ENCODE measurements at places on chromosomes 7 and 10. TPM values are rescaled to one million over a fixed set of nuclear protein-coding genes. Genes with fewer than 3 reads are reported as not detected.

Gene UNC5B
- polyA plus RNA-seq, result 18.9 TPM

Gene DNAJC9
- 29.2 TPM for polyA plus RNA-seq

Gene GNGT1
- polyA plus RNA-seq, result not detected

Gene ADARB2
- 0.46 TPM for polyA plus RNA-seq

Gene SPAM1
- not detected for polyA plus RNA-seq

Gene TMEM270
- not detected for polyA plus RNA-seq

Gene VWA2
- 31.4 TPM for polyA plus RNA-seq

DNA sequence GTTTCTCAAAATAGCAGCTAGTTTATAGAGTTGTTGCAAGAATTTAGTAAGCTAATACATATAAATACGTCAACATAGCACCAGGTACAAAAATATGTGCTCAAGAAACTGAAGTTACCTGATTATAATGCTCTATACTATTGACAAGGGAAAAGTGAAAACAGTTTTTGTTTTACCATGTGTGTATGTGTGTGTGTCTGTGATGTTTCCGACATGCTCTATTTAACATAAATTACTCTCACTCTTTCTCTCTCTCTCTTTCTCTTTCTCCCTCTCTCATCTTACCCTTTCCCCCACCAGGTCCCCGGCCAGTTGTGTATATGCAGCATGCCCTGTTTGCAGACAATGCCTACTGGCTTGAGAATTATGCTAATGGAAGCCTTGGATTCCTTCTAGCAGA is 4.3 kb downstream of the LIPN start:
- DNase-seq, result no peak

DNA sequence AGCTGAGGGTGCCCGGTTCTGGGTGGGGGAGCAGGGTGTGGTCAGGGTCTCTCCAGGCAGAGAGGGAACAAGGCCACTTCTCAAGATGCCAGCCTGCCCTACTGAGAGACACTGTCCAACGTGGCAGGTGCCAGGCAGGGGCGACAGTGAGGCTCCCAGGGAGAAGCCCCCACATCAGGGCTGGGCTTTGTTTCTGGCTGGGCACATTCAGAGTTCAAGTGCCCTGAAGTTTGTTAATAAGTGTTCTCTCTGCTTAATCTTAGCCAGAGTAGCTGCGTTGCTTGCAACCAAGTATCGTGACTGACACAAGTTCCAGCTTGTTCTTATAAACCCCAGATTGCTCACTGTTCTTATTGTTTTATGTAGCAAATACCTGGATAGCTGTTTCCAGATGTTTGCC is 21.8 kb downstream of the FOXL3 start:
- DNase-seq, result peak; percentile 42

DNA sequence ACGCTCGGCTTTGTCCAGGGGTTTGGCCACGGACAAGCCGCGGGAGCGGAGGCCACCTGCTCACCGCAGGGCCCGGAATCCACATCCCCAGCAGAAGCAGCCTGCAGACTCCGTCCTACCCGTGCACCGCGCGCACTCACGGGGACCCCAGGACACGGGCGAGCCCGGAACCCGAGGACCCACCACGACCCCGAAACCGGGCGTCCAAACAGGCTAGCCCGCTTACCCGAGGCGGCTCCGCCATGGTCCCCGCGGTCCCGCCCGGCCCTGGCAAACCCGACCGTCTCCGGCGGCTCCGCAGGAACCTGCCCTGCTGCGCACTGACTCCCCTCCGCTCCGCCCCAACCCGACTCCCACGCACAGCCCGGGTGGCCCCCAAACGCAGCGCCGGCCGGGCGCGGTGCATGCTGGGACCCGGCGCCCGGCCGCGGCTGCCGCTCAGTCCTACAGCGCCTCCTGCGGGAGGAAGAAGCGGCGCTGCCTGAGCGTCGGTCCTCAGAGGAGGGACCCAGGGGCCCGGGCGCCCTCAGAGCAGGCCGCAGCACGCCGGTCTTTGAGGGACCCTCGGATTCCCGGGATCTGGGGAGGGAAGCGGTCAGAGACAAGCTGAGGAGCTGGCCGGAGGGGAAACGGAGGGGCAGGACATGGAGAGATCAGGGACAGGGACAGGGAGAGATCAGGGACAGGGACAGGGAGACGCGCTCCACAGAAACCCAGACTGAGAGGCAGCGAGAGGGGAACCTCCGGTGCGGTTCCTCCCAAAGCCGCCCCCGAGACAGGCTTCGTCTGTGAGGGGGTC is at the start of gene ZNF786:
TSS of gene ZNF786 (minus strand) at position 322 of the 799 bp plus-strand sequence. CDS start at position 244, 78 bp downstream.
- DNase-seq, result peak; percentile 96

DNA sequence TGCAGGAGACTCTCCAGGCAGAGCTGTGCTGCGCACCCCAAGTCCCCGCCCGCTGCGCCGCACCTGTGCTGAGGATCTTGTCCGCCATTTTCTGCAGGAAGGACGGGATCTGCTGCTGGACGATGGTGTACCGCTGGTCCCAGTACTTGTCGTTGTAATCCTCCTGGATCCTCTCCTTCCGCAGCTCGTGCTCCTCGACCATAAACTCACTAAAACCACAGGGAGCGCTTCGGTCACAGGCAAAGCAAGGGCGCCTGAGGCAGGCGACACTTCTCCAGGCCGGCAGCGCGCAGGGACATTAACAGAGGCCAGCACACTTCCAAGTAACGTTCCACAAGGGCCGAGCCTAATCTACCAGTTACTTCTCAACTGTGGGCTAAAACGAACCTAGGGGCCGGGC is 13.1 kb upstream of the ADAM8 start:
- DNase-seq, result no peak

- DNase-seq, result no peak
These were observed 594.3 kb downstream of the REEP3 start for GRCh38 chr10:64115471-64115870.

DNA sequence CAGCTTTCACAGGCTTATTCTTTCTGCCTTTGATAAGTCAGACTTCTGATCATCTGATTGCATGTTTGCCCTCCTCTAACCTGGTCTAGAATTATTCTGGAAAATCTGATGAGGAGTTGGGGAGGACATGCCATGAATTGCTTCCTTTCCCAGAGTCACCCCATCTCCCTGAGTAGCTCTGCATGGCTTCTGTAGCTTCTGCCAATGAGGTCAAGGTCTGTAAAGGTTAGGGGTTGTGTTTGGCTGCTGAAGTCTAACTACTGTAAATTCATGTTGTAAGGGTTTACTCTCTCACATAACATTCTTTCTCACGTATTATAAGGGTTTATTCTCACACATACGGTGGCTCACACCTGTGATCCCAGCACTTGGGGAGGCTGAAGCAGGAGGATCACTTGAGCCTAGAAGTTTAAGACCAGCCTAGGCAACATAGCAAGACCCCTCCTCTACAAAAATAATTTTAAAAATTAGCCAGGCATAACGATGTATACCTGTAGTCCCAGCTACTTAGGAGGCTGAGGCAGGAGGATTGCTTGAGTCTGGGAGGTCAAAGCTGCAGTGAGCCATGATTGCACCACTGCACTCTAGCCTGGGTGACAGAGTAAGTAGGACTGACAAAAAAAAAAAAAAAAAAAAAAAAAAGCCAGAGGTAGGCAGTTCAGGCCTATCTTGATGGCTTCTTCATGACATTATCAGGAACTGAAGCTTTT is 10.7 kb downstream of the GSTO2 start:
- DNase-seq, result no peak

DNA sequence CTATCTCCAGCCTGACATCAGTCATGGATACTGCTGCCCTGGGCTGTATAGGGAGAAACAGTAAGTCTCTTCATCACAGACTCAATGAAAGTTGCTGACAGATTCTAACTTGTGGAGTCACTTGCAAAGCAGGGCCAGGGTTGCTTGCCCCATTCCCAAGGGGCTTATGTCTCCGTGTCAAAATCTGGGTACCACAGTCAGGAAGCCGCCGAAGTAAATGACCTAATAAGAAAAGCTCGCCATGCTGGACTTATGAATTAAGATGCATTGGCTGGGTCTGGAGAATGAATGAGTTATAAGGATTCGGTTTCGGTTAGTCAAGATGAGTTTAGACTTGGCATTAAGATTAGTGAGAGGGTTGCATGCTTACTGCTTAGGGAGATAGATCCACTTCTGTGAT is 10.8 kb upstream of the OR6V1 start:
- no peak for DNase-seq

DNA sequence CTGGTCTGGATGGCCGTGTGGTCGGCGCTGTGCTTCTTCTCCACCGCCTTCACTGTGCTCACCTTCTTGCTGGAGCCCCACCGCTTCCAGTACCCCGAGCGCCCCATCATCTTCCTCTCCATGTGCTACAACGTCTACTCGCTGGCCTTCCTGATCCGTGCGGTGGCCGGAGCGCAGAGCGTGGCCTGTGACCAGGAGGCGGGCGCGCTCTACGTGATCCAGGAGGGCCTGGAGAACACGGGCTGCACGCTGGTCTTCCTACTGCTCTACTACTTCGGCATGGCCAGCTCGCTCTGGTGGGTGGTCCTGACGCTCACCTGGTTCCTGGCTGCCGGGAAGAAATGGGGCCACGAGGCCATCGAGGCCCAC is 1.1 kb downstream of the FZD9 start:
- DNase-seq, result no peak

DNA sequence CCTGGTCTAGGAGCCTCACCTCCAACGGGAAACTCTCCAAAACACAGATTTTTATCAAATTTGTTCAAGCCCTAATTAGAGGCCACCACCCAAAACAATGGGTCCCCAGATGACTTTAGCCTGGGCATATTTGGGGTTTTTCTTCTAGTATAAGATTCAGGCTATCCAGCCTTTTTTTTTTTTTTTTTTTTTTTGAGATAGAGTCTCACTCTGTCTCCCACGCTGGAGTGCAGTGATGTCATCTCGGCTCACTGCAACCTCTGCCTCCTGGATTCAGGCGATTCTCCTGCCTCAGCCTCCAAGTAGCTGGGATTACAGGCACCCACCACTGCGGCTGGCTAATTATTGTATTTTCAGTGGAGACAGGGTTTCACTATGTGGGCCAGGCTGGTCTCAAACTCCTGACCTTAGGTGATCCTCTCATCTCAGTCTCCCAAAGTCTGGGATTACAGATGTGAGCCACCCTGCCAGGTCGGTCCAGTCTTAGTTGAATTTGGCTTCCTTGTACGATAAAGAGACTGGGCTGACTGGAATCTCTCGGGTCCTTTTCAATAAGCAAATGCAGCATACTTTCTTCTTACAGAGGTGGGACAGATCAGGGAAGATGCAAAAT is 91.4 kb upstream of the KLF6 start:
- no peak for DNase-seq

Data from left lung (tissue), 14 donors.